ENCODE measurements at places on chromosomes 2 and 18.
A peak's percentile ranks its signal among the peaks of the same experiment; 100 is the strongest.

DNA sequence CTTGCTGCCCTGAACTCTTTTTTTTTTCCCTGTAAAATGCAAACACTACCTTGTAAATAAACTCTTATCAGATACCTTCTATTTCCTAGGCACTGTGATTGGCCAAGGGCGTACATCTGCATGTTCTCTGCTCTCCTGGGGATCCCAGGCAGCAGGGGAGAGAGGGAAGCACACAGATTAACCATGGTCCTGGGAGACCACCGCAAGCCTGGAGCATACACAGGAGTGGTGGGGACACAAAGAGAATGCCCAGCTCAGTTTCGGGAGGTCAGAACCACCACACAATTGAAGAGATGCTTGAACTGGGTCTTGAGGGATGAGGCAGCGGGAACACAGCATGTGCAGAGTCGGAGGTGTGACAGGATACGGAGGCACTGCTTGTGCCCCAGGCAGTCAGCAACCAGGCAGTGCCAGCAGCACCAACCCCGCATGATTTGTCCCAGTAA, 2.1 kb downstream of the GREB1 start:
- DNase-seq = no peak

- no peak for DNase-seq
Observed at GRCh38 chr2:141767051-141767450, 363.8 kb downstream of the LRP1B start.

- peak; percentile 45 for DNase-seq
Observed at GRCh38 chr2:86368161-86368824, 30.9 kb upstream of the REEP1 start.

- no peak for DNase-seq
Observed at GRCh38 chr2:24420373-24420772, 60.0 kb upstream of the ITSN2 start.

DNA sequence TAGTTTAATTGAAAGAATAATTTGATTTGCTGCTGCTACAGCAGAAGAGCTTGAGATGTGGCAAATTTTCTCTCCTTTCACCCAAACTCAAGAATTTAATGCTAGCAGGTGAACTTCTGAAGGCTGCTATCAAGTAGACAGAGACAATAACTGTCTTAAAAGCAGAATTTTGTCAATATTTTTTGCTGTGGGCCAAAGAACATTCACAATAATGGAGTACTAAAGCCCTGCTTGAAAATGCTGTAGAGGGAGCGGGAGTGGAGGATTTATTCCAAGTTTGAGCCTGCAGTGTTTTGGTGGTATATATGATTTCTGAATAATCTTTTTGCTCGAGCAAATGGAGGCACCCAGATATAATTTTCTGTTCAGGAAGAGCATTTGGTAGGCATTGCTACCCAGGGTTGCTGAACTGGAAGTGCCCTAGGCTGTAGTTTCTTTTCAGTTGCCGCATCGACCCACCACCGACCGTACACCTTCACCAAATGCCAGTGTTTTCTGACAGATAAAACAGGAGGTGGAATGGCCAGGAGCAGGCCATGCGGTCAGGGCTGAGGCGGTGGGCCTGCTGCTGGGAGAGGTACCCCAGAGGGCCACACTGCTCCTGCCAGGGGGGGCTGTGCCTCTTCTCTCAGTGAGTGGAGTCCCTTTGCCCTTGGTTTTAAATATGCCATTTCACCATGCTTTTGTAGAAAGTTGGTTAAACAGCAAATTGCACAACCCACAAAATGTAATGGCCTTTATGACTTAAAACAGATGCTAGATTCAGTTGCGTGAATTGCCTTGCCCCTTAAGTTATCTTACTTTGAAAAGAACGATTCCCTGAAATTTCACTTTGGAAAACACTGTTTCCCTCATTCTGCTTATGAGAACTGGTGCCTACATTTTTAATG, 36.4 kb downstream of the TSHZ1 start:
- no peak for DNase-seq

DNA sequence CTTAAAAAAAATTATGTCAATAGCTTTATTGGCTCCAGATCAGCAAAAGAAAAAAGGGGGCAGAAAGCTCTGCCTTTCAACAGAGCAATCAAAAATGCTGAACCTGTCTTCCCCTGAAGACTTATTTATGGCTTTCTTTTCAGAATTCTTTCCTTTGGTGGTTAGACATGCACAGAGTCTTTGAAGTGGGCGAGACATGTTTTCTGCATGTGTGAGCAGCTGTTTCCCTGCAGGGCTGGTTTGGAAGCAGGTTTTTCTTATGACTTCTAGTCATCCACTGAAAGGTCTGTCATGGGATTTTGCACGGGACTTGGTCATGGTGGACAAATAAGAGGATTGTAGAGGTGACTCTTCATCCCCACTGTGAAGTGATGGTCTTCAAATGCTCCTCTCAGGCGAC, 160.3 kb downstream of the VAPA start:
- no peak for DNase-seq

DNA sequence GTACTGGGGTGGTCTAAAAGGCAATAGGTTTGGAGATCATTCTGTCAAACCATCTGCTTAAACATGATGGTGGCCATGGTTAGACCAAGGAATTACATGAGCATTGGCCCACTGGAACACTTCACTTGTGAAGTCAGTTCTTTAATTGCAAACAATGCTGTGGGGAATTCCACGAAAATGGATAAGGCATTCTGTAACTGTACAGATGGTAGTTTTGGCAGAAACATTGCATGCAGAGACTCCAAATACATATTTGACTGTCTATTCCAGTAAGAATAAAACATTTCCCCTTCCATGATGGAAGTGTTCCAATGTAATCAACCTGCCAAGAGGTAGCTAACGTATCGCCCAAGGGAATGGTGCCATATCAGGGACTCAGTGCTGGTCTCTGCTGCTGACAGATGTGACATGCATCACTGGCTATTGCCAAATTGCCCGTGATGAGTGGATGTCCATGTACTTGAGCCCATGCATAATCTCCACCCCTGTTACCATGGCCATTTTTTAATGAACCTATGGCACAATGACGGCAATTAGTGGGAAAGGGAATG, 417.9 kb downstream of the CDH7 start:
- no peak for DNase-seq

GRCh38 chr2:202265467-202266277, at the start of gene NOP58:
TSS of gene NOP58 (plus strand) at chr2:202265763. CDS start at chr2:202265942, 179 bp downstream.
- DNase-seq = peak; percentile 85

- peak; percentile 22 for DNase-seq
Observed at GRCh38 chr2:238061315-238062202, 758 bp downstream of the SCLY start.

DNA sequence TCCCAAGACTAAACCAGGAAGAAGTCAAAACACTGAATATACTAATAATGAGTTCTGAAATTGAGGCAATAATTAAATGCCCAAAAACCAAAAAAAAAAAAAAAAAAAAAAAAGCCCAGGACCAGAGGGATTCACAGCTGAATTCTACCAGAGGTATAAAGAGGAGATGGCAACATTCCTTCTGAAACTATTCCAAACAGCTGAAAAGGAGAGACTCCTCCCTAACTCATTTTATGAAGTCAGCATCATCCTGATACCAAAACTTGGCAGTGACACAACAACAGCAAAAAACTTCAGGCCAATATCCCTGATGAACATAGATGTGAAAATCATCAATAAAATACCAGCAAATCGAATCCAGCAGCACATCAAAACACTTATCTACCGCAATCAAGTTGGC, 108.5 kb upstream of the COL3A1 start:
- DNase-seq = no peak

DNA sequence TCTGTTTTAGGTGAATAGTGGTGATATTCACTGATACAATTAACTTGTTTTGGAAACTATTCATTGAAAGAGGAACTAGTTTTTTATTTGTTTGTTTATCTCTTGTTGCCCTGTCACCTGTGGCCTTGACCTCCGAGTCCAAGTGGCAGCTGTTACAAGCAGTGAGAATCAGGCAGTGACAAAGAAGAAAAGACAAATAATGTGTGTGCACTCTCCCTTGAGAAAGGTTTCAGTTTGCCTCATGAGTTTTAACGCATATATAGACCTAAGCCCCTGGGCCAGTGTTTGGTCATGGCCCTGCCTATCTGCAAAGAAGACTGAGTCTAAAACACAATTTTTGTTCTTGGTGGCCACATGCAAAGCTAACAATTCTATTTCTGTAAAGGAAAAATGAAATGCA, 15.3 kb downstream of the KYNU start:
- DNase-seq = no peak

GRCh38 chr2:36399050-36399449, 43.5 kb downstream of the CRIM1 start:
- no peak for DNase-seq

GRCh38 chr2:207479198-207479785, 50.5 kb upstream of the CREB1 start:
- DNase-seq = no peak

DNA sequence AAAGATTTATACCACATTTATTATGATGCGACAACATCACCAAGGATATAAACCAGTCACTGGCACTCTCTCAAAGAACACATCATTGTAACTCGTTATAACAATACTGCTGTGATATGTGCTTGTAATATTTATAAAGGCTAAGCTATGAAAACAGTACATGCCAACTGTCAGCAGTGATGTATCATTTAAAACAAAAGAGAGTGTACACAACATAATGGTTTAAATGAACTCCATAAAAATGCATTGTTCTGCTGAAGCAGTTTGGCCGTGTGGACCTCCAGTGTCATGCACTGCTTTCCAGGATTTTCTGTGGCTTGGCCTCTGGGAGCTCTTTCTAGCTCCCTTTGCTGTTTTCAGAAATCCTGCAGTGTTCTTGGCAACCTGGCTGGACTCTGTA, 215.6 kb downstream of the MTX2 start:
- DNase-seq = no peak

DNA sequence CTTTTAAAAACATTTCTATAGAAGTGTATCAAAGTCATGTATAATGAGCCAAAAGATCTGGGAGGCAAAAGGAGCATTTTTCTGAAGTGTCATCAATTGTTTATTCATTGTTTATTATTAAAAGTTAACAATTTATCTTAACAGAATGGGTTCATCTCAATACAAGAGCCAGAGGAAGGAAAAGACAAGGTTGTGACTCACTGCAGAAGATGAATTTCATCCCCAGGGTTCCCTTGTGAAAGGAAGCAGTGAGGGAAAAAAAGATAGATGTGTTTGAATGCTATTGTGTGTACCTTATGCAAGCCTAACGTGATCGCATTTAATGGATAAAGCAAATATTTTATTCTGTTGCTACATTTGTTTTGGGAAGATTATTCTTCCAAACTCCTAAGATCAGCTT, 286.3 kb downstream of the PIEZO2 start:
- DNase-seq = no peak

DNA sequence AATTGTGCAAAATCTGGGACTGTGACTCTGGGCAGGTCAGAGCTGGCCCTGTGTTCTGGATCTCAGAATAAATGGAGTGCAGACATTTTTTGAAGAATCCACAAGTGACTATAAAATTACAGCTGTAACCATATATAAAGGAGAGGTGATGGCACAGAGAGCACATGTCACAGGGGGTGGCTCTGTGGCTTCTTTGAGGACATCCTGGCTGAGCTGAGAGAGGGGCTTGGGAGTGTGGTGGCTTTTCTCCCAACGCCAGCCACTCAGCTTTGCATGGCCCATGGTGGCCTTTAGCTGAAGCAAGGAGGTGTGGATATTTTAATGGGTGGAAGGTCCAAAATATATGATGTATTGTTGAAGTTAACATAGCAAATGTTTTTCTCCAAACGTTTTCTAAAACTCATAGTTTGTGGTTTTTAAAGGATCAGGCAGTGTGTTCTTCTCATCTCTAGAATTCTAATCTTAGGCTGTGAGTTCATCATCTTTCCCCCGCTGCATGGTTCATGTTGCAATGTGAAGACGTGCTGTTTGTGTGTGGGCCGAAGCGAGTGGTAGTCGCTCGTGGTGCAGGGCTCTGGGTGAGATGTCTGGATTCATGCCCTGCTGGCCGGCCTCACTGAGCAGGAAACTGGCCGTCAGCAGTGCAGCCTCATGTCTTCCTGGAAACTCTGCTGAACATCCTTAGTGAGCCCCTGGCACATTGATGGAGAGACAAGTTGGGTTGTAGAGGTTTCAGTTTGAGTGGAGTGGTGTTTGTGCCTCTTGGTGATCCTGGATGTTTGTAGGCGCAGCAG, 109.9 kb downstream of the ZNF236 start:
- no peak for DNase-seq

GRCh38 chr18:57352761-57353136, 392 bp downstream of the ST8SIA3 start:
- no peak for DNase-seq

DNA sequence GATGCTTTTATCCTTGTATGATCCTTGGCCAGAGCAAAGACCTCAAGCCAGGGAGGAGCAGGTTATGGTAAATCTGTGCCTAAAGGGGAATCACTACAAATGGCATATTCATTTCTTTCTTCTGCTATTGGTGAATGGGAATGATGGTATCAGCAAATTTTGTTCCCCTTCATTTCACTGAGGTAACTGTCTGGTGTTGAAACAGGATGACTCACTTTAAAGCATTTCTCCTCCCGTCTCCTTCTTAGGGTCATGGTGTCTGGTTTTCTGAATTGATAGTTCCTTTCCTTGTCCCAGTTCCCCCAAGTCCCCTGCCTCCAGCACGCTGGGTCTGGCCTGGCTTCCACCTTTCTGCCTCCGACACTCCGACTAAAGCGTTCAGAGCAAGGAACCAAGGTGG, 109.2 kb downstream of the MREG start:
- DNase-seq = no peak

- DNase-seq = no peak
Observed at GRCh38 chr18:36415625-36416024, 118.1 kb downstream of the FHOD3 start.

DNA sequence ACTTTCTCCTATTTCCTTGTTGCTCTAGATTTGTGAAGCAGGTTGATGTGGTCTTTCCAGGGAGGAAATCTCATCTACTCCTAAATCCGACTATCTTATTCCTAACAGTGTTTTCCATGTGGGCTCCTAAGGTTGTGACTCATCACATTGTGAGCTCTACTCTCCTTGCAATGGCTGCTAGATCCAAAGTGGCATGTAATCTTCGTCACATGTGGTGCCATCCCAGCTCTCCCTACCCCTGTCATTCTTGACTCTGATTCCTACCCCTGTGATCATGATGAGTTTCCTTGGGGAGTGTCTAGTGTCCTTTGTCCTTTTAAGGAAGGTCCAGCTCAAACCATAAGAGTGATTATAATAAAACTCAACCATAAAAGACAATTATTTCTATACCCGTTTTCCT, 47.3 kb upstream of the GULP1 start:
- no peak for DNase-seq

GRCh38 chr2:45466053-45466452, 145.0 kb downstream of the SRBD1 start:
- DNase-seq = no peak

GRCh38 chr2:40734797-40735196, 282.9 kb upstream of the SLC8A1 start:
- DNase-seq = no peak

DNA sequence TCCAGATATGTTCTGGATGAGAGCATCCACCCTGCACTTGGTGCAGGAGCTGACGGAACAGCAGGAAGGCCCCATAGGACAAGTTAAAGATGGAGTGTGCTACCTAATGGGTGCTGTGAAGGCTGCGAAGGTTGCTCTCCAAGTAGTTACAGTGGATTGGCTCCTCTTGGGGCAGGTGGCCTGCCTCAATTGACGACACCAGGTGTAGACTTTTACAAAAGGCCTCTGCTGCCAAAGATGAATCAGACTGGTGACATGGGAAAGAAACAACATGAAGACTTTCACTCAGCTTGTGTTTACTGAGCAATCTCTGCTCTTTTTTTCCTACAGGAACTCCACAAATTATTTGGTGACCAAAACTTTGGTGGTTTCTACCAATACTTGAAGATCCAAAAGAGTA, 437.7 kb downstream of the PLCL1 start:
- DNase-seq = no peak

GRCh38 chr2:118837621-118838020, 9.8 kb downstream of the EN1 start:
- DNase-seq = no peak

GRCh38 chr18:59063912-59064311, 75.8 kb upstream of the SEC11C start:
- DNase-seq = no peak

All from iPS DF 6.9 (cell line).